NCI-H1417 treated with DMSO at 0.1 percent for 48 hours (cell line): ENCODE measurements at places on chromosomes 5 and 9.

DNA sequence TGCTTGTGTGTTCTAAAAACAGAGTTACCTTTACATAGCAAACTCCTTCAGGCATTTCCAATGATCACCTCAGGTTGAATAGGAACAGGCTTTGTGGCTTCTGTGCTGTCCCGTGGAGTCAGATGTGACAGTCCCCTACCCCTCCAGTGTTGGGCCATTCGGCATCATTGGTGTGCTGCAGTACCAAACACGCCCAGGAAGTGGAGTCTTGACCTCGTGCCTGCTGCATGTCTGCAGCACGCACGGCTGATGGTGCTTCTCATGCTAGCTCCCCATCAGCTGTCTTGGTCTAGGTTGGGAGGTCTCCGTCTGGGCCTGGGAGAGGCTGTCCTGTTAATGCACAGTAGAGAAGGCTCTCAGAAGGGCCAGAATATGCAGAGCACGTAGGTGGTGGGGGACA, 42.5 kb upstream of the PHF2 start:
- no peak for DNase-seq

GRCh38 chr9:127123064-127123890, 842 bp upstream of the ANGPTL2 start:
- DNase-seq: peak; percentile 43

DNA sequence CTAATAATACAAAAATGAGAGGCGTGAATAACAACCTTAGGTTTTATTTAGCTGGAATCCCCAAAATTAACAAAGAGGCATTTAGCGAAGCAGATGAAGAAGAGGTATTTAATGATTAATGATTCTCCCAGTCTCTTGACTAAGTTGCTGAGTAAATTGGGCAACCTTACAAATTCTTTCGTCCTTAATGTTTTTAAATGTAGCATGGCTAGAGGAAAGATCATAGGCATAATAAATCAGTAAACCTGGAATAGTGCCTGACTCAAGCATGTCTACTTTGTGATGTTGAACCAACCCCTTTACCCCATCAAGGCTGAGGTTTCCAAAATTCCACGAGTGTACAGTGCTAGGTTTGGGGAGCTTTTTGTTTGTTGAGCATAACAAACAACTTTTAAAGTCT, 7.9 kb downstream of the BHMT start:
- DNase-seq: no peak

GRCh38 chr9:38344566-38345324, 47.8 kb upstream of the ALDH1B1 start:
- no peak for DNase-seq

DNA sequence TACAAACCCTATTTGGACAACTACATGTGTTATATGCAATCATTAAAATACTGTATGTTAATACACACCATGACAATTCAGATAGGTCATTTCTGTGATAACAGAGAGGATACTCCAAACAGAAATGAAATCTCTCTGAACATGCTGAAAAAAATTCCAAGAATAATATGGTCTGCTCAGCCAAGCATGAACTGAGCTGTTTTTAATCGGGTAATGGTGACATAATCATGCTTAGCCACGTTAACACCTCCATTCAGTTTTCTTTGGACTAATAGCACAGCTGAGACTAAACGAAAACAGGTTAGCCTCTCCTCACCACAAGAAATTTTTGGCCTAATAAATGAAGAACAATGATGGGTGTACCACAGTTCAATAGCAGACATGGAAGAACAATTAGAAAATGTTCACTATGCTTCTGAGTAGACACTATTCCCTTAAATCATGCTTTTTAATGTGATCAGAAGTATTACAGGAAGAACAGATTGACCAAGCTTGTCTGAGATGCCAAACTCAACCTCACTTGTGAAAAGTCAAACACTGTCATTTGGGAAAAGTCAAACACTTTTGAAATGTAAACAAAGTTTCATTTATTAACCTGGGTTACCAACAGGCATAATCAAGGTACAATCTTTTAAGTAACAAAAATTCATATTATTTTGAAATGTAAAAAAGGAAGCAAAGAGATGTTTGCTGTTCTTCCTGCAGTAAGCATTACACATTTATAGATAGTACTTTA, 19.4 kb downstream of the RAB14 start:
- DNase-seq: no peak

DNA sequence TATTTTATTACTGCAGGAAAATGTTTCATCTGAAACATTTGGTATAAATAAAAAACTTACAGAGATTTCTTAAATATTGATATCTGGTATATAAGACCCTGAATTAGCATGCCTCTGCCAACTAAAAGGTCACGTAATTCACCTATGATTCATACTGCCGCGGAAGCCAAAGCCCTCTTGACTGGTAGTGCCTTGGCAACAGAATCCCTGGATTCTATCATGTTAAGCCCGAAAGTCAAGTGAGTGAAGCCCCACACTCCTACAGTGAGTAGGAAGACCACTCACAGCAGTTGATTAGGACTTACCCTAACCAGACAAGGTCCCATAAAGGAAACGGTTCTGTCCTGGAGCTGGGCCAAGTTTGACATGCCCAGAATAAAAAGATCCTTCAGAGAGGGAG, 175.6 kb upstream of the NREP start:
- DNase-seq: no peak

GRCh38 chr9:80426992-80427391, 855.2 kb downstream of the TLE4 start:
- no peak for DNase-seq

DNA sequence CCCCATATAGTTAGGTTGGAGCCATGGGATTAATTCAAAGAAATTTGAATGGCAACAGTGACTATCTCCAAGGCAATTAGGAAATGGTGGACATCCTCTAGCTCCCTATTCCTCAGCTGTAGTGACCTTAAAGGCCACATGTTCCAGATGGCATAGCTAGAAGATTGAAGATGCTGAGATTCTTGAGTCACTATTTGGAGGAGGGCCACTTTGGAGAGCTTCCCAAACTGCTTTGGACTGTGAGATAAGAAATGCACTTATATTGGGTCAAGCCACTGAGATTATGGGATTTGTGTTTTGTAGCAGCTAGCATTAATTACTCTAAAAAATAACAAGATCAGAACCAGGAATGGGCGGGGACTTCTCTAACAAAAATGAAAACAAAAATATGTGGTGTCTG, 636.2 kb upstream of the CCNG1 start:
- DNase-seq: no peak

DNA sequence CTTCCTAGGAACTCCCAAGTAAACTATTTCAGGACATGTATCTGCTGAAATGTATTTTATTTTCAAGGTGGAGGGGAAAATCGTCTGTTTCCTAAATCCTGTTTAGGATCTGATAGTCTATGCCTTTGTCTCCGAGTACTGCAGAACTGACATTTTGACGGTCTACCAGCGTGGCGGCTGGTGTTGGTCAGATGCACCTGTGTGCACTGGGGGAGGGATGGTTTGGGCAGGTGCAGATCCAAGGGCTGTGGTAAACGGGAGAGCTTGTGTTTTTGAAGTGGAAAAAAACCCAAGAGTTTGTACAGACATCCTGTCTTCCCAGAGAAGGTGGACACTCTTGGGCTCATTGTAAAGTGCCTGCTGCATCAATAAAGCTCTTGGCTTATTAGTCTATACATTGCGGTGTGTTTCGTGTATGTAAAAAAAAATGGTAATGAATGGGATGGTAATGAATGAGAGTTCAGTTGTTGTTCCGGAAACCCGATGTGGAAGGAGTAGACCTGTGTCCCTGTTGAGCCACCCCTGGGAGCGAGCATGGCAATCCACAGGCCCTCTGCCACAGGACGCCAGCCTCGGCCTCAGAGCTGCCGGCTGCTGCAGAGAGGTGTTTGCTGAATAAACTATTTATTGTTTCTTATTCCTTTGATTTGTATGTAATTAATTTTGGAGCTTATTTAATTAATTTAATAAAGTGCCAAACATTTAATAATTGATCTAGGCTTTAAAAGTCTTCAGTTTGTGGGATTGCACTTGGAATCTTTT, 15.3 kb downstream of the ARPC5L start:
- DNase-seq: no peak

DNA sequence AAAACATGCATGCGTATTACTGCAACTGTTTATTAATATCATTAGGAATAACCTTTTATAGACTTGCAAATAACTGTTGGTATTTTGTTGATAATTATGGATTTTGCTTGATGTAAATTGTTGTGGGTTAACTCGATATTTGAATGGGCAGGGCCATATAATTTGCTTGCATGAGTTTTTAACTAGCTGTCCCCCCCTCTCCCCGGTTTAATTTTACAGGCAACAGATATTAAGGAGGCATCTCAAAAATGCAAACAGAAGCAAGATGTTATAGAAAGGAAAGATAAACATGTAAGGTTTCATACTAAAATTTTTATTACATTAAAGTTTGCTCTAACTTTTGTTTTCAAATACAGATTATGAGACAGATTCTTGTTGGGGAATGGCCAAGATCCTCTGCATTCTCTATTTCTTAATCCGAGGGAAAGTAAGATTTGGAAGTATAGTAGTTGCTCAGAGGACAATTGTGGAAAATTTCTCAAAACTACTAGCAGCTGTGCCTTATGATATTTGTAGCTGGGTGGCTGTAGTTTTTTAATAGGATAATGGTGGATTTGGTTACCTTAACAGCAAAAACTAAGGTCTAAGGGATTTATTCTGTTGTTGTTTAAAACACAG, 27.3 kb downstream of the SMC5 start:
- no peak for DNase-seq

DNA sequence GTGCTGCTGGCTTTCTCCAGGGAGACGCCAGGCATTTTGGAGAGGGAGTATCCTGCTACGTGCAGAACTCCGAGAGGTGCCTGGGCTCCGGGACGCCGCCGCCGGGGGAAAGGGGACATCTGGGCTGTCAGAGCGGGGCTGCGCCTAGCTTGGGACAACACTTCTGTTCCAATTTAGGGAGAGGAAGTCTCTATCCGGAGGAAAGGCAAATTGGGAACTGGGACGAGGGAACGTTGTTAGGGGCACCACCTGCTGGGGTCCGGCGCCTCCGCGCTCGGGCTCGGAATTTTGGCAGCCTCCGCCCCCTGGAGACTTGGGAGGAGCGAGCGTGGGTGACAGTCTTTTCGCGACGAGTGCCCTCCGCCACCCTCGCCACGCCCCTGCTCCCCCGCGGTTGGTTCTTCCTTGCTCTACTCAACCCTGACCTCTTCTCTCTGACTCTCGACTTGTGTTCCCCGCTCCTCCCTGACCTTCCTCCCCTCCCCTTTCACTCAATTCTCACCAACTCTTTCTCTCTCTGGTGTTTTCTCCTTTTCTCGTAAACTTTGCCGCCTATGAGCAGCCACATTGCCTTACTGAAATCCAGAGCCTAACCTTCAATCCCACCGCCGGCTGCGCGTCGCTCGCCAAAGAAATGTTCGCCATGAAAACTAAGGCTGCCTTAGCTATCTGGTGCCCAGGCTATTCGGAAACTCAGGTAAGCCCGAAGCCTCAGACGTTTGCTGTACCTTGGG, 1.6 kb downstream of the TSLP start:
- no peak for DNase-seq

DNA sequence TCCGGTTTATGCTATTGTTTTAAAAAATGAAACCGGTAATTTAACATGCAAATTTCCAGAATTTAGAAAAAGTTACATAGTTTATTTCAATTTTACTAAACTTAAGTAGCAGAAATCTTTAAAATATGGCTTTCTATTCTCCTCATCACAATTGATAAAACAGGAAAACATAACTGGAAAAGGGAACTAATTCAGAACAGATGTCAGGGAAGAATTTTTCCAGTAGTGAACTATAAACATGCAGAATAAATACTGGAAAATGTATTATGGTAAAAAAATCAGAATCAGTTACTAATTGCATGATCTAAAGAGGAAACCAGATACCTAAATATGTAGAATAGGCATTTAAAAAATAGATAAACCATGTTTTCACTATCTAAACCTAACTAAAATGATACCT, 7.3 kb upstream of the NR4A3 start:
- no peak for DNase-seq

DNA sequence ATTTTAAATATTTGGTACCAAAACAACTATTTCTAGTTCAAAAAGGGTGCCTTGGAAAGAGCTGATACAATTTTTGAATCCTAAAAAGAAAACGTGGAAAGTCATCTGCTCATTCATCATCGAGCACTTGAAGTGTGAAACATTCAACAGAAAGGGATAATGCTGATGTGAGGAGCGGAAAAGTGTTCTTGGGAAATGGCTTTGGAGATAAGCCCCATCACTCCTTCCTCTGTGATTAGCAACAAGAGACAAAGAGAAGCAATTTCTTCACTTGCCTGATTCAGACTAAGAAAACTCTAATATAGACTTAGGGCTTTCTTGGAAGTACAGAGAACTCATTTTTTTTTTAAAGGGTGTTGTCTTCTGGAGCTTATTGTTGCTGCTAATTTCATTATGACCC, 74.9 kb downstream of the C9orf152 start:
- DNase-seq: no peak

DNA sequence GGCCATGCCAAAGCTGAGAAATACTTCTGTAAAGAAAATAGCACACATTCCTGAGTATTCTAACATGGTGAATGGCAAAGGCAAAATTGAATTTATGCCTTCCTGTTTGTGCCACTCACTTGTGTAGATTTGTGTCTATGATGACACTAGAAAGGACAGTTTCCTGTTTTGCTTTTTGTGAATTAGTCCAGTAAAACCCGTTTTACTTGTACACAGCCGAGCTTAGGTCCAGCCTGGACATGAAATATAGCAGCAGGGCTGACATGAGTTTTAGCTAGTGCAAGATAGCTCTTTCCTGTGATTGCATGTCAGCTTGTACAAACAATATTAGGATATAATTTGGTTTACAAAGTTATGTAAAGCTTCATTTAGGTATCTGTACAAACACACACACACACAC, 1891.7 kb upstream of the WWC1 start:
- DNase-seq: no peak

DNA sequence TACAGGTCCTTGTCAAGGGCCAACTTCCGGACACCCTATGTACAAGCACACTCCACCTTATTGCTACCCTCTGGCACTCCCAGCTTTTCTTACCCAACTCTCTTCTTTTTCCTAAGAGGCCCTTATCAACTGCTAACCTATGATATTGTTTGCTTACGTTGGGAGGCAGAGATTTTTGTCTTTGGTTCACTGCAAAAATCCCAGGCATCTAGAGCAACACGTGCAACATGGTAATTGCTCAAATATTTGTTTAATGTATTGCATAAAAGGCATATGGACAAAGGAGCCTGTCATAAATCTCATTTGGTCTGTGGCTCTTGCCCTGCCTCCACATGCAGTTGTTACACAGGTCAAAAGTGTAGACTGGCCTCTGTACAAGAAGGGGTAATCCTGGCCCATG, 35.8 kb upstream of the ATP10B start:
- no peak for DNase-seq

GRCh38 chr9:131589124-131589711, 43.9 kb downstream of the PRRT1B start:
- DNase-seq: no peak

DNA sequence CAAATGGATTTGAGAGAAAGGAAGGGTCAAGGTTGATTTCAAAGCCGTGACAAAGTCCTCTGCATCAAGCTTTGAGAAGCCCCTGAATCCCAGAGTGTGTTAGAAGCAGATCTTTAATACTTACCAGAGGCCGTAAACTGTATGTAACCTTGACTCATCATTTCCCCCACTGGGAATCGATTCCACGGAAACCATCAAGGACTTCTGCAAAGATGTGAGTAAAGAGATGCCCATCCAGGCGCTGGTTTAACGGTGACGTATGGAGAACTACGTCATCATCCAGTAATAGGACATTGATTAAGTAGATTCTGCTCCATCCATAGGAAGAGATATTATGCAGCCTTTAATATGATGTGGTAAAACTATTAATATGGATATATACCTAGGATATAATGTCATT, 1.6 kb downstream of the RNF183 start:
- DNase-seq: no peak
